DMS53 (cell line): ENCODE measurements at places on chromosomes 5 and 9.

GRCh38 chr5:161086461-161086860, 234.4 kb upstream of the ATP10B start:
- no peak for DNase-seq

- no peak for DNase-seq
These were observed 119.0 kb downstream of the ENTREP1 start for GRCh38 chr9:69444021-69444420.

GRCh38 chr5:34977934-34978613, 48.7 kb downstream of the DNAJC21 start:
- DNase-seq: no peak

- no peak for DNase-seq
These were observed 3.1 kb upstream of the GNA14 start for GRCh38 chr9:77651203-77651602.

- no peak for DNase-seq
These were observed 42.9 kb downstream of the PHF2 start for GRCh38 chr9:93619272-93619775.

DNA sequence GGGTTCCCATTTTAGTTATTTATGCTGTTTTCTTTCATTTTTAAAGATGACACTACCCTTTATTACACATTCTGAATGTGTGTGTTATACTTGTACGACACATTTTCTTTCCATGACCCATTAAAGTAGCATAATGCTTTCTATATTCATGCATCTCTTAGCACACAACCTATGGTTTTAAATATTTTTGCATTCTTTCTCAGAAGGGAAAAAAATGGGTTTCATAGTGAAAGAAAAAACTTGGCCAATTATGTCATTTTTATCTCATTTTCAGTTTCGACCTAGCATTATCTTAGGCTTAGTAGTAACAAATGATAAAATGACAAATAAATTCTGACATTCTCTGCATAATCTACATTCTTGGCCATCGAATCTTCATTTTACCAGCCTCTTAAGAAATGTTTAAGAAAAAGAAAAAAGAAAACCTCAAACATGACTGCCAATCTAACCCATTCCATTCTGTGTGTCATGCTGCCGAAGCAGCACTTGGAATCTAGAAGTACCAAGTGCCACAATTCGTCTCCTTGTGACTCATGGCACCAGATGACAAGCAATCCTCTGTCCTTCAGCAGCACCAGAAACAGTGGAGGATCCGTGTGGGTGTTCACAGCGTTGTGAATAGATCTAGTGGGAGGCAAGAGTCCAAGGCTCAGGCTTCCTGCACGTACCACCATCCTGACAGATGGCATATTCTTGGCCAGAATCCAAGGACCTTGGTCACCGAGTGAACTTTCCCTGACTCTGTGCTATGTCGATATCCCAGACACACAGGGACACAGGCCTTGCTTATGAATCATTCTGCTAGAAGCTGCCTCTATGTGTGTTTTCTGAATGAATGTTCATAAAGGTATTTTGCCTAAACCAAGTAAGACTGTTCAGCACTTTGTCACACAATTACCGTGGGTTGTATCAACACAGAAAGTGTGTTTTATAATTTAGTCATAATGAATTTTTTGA, 502.7 kb downstream of the NR2F1-AS1 start:
- DNase-seq: peak; percentile 89

GRCh38 chr9:69923972-69924371, 103.4 kb downstream of the CFAP95 start:
- DNase-seq: no peak

GRCh38 chr5:128825826-128826225, 139.5 kb upstream of the SLC27A6 start:
- DNase-seq: no peak

GRCh38 chr5:15502208-15502607, 2.2 kb downstream of the FBXL7 start:
- no peak for DNase-seq

GRCh38 chr9:37511016-37512010, 25.6 kb downstream of the POLR1E start:
- peak; percentile 9 for DNase-seq

DNA sequence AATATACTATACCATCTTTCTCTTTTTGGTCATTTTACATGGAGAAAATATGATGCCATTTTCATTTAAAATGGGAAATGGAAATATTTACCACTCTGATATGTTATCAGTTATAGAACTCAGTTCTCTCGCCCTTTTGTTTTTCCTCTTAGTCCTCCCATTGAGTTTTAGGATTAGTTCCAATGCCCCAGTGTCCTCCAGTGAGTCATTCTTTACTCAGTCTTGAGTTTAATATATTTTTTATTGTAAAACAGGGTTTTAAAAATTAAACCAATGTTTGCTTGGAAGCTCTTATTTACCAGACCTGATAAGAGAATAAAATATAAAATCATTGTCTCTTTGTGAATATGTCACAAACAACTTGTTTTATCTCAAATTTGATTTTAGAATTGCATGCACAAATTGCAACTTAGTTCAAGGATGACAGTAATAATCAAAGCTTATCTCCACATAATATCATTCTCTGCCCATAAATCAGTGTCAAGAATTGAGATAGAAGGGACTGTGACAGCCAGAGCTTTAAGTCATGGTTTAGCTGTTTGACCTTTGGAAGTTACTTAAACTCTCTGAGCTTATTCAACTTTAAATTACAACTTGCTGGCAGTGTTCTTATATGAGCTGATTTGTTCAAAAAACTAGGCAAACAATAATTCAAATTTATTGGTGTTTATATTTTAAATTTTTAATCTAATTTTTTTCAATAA, 166.4 kb downstream of the PAM start:
- DNase-seq: no peak

GRCh38 chr5:140946578-140946977, 19.7 kb upstream of the PCDHAC2 start:
- DNase-seq: peak; percentile 46

DNA sequence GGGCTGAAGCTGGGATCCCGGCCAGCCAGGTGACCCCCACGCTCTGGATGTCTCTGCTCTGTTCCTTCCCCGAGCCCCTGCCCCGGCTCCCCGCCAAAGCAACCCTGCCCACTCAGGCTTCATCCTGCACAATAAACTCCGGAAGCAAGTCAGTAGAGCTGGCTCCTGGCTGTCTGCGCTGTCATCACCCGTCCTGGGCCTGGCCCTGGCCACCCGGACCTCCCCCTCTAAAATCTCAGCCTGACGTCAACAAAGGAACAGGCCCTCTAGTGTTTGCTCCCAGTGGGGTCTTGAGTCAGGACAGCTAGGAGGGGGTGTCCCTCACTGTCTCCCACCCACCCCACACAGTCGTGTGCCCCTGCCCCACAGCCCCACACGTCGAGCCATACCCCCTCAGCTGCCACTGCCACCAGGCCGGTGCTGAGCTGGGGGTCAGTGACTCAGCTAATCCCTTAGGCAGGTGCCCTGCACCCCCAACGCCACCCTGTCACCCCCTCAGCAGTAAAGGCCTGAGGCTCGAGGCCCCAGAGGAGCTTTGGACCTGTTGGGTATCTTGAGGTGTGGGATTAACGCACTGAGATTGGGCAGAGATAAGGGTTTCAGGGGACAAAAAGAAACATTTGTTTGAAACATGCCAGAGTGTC, 1.1 kb upstream of the LCNL1 start:
- DNase-seq: no peak

DNA sequence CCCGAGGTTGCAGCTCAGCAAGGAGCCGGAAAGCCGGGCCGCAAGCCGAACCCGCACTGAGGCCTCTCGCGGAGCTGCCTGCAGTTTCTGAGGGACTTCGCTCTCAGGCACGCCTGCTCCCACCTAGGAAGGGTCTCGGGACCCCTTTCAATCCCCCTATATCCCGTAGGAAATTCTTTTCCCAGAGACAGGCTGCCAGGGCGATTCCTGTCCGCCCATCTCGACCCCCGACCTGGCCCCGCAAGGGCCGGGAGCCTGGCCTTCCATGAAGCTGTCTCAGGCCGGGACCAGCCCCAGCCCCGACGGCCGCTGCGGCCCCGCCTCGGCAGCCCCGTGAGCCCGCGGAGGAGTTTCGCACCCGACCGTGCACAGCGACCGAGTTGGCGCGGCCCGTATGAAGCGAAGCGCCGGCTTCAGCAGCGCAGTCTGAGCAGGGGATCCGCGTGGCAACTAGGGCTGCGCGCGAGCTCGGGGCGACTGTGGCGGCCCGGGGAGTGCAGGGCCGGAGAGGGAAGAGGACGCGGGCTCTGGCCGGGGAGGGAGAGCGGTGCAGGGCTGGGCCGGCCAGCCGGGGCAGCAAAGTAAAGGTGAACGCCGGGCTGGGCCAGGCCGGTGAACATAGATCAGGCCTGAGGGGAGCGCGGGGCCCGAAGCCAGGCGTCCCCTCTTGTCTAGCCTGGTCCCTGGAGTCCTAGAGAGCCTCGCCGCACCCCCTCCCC, 977 bp upstream of the PRDM12 start:
- peak; percentile 59 for DNase-seq

GRCh38 chr5:150758203-150758530, 650 bp downstream of the DCTN4 start:
- DNase-seq: no peak

DNA sequence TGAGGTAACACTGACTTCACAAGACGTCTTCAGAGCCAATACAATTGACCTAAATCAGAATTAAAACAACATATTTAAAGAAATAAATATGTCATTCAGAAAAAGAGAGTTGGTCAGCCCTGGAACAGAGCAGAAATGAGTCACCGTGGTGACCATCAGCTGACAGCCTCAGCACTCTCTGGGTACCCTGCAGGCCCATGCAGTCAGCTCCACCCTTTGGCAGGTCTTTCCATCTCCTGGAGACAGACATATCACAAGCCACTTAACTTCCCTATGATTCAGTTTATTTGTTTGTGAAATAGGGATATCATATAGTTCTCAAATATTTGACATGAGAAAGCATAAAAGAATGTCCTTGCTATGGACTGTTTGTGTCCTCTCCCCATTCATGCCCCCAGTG, 151.6 kb upstream of the MEF2C start:
- peak; percentile 52 for DNase-seq

- DNase-seq: no peak
These were observed 15.4 kb downstream of the IER5L start for GRCh38 chr9:129162497-129163197.

GRCh38 chr5:39396843-39397242, 27.9 kb downstream of the DAB2 start:
- no peak for DNase-seq

DNA sequence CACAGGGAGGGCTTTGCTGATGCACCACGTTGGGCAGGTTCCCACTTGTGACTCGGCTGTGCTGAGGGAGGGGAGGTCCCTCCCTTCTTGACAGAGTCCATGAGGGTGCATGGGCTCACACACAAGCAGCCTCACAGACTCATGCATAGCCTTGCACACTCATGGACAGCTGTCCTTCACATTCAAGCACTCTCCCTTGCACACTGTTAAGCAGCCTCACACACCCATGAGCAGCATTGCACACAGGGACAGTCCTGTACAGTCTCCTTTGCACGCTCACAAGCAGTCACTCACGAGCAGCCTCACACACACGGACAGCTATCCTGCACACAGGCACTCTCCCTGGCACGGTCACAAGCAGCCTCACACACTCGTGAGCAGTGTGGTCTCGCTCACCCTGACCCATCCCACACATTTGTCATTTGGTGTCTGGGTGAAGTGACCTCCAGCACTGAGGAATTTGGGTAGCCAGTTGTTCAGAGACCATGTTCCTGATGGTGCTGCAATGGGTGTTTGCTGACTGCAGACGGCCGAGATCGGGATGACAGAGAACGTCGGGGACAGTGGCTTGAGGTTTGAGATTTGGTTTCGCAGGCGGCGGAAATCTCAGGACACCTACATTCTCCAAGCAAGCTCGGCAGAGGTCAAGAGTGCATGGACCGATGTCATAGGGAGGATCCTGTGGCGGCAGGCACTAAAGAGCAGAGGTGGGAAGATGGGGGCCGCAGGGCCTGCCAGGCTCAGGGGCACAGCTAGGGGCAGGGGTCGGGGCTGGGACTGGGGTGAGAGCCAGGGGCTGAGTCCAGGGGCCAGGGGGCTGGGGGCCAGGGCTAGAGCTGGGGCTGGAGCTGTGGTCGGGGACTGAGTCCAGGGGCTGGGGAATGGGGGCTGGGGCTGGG, 17.7 kb upstream of the LRRC14B start:
- no peak for DNase-seq

DNA sequence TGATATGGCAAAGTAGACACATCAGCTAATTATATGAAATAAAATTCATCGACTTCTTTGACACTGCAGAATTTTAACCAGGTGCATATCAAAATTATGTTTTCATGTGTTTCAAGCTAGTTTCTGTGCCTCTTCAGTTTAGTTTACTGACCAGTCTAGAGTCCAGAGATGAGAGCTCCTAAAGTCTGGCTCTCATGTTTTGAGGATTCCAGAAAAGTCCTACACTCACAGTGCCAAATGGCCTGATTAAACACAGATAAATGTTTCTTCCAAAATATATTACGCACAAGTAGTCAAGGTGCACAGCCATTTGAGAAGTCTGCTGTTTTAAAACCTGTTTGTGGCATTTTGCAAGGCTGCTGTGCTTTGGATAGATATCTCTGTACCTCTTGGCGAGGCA, 15.6 kb downstream of the RGMB start:
- DNase-seq: no peak

- DNase-seq: no peak
These were observed 268.3 kb upstream of the WWC1 start for GRCh38 chr5:168023191-168023590.

DNA sequence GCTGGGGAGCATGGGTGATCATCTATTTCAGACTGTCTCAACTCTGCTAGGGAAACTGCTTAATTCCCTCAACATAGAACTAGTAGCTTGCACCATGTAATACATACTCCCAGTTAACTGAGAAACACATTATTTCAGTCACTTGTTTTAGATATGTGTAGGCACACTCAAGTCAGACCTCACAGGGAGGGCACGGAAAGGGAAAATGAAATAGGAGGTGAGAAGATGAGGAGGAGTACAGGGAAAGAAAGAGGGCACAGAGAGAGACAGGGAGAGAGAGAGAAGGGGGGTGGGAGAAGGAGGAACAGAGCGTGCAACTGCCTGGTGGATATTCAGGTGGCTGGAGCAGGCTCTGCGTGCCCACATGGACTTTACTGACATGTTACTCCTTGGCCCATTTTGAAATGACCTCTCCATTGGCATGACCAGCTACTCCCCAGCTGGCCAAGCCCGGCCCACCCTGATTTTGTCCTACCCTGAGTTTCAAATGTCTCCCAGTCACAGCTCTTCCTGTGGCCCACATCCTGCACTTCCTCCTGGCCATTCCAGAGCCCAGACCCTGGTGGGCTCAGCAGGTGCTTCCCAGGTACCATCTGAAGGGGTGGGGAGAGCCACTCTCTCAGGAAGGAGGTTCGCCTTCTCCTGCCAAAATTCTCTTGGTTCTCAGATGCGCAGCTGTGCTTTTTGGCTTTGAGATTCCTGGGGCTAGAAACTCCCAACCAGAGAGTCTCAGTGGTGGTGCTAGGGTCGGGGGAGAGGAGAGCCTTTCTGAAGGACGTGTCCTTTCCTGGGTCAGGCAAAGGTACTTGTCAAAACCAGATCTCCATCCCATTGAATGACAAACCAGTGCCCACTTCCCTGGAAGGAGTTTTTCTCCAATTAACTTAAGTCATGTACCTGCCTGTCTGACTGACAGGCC, 229.4 kb downstream of the FSTL4 start:
- DNase-seq: no peak
